ENCODE measurements at places on chromosomes 3 and 15.
A peak's percentile ranks its signal among the peaks of the same experiment; 100 is the strongest.

GRCh38 chr3:30685267-30685667 lies 78.9 kb downstream of the TGFBR2 start:
- DNase-seq = no peak

GRCh38 chr3:28940530-28940929 lies 340.3 kb upstream of the RBMS3 start:
- DNase-seq = no peak

- DNase-seq = no peak
Observed at GRCh38 chr15:28974142-28974541, 88.4 kb downstream of the APBA2 start.

DNA sequence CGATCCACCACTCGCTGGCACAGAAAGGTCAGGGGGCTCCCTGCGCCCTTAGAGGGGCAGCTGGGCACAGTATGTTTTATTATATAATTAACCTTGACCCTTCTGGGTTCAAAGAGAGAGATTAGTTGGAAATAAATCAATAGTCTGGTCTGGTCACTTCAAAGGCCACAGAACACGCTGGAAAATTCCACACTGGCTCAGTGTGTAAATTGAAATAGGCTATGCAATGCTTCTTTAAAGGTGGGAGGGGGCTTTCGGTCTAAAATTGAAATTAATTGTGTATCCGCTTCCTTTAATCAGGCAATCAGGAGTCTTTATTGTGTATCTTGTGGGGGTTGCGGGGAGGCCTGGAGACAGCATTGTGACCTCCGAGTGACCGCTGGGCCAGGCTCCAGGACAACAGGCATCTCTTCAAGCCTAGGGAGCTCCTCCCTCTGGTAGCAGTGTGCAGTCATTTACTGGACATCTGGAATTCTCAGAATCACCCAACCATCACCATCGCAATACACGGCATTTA lies 8.0 kb downstream of the RNU5B-1 start:
- DNase-seq = no peak

DNA sequence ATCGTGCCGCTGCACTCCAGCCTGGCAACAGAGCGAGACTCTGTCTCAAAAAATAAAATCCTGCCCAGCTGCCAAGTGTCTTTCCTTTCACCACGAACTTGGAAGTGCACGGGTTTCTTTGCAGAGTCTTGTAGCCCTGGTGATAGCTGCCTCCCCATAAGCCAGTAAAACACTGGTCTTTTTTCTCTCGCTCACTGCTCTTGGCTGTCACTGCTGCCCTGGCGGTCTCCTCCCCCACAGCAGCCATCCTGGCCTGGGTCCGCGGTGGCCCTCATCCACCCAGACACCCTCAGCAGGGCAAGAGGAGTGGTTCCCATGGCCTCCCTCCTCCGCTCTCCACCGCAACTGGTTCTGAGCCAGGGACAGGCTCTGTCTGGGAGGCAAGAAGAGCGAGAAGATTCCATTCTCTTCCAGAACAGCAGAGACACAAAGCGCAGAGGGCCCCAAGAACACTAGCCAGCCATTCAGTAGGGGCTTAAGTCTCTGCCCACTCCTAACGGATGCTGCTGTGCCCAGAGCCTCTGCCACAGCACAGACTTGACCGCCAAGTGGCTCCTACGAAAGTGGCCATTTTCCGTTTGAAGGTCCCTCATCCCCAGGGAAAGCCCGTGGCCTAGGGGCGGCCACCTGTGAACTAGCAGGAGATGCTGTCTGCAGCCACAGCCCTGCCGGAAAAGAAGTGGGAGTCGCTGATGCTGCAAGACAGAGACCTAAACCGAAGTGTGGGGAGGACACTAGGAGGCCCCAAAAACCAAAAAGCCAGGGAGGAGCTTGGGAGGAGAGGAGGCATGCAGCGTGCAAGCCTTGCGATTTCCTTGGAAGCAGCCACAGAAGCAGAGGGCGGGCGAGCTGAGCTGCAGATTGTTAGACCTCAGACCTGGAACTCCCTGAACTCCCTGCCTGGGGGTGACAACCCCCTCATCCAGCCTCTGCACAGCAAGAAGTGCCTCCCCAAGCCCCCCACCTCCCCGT lies 44.1 kb downstream of the KLHL25 start:
- no peak for DNase-seq

DNA sequence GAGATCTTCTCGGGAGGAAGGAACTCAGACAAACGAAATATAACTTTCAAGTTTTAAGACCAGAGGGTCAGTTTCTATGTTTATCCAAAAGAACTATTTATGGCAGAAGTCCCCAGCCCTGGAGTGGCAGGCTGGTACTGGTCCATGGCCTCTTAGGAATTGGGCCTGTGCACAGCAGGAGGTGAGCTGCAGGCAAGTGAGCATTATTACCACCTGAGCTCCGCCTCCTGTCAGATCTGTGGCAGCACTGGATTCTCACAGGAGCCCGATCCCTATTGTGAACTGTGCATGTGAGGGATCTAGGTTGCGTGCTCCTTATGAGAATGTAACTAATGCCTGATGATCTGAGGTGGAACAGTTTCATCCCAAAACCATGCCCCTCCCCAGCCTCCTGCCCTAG lies 14.3 kb upstream of the HPS3 start:
- no peak for DNase-seq

DNA sequence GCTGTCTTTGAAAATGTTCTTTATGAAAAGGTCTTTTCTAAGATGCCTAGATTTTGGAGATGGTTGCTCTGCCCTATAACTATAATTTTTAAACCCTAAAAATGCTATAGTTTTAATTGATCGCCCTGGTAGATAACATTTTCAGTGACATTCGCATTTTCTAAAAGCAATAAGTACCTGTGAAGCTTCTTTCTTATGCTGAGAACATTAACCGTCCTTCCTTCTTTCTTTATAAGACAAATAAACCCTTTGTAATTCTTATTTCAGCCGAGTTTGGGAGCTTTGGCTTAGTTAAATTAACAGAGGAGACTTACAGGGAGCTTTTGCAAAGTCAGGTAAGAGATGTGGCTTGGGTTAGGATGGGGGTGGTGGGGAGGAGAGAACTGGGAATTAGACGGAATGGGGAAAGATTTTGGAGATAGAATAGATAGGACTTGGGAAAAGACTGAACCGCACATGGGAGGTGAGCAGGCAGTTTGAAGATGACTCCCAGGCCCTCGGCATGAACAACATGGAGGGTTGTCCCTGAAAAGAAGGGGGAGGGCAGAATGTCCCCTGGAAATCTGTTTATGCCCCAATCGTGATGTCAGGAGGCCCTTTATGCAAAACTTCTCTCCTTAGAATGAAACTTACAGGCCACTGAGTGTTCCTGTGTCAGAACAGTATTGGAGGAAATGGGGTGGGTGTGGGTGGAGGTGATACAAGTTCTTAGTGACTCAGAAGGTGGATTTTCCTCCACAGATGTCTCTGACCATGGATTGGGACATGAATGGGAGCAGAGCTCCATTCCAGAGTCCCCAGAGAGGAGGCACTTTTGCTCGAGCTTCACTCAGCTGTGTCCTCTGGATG lies 76.2 kb upstream of the LARS2 start:
- DNase-seq = no peak

GRCh38 chr3:17680530-17680929 lies 61.9 kb downstream of the TBC1D5 start:
- no peak for DNase-seq

- no peak for DNase-seq
Observed at GRCh38 chr3:155230382-155230781, 63.1 kb downstream of the STRIT1 start.

DNA sequence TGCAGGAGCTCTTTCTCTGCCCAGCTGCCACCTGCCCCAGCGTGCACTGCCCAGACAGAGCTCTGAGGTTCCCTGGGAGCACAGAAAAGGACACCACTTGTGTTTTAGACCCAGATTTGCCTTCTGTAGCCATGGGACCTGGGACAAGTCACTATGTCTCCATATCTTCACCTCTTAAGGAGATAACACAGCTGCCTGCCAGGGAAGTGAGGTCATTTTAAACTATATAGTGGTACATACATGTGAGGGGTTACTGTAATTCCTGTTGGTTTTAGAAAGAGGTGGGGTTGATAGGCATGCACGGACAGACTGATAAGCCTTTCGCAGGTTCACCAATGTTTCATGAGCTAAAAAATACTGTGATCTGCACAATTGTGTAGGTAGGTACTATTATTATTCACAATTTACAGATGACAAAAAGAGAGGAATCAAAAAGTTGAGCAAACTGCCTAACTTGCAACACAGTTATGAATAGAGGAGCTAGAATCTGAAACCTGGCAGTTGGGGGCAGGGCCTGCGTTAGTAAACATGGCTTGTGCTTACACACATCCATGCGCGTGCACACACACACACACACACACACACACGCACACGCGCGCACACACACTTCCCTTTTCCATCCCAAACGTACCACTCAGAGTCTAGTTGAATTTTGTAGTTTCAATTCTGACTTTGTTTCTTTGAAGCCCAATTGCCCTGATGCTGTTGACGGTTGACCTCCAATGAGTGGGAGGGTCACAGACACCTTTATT lies 193.6 kb downstream of the FAM43A start:
- DNase-seq = no peak

DNA sequence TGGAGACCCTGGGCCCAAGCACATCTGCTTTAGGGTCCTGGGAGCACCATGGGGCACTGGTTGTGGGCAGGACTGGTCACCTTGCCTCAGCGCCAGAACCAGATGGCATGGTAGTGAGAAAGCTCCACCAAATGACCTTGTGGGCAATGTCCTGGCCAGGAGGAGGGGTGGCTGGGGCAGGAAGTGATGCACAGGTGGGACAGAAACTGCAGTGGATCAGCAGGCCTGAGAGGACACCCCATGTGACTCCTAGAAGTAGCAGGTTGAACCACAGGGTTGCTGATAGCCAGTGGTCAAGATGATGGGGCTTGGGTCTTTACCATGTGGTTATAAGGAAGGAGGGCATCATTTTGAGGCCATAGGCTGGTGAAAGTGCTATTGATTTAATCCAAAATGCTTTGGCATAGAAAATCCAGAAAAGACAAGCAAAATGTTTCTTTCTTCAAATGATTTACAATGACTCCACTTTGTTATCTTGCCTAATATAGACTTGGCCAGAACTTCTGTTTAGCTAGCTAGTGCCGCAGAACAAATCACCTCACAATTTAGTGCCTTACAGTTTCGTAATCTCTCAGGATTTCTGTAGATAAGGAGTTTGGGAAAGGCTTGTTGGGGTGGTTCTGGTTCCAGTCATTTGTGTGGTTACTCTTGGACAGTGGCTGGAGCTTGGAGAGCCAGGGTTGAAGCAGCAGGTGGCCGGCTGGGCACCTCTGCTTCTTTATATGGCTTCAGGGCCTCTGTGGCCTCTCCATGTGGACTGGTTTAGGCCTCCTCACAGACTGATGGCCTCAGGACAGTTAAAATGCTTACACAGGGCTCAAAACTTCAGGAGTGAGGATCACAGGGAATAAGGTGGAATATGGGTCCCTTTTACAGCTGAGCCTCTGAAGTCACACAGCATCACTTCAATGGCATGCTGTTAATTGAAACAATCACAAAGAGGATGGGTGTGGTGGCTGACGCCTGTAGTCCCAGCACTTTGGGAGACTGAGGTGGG lies 27.5 kb downstream of the TMEM158 start:
- peak; percentile 29 for DNase-seq

- no peak for DNase-seq
Observed at GRCh38 chr3:110811050-110811449, 260.6 kb upstream of the NECTIN3 start.

- DNase-seq = no peak
Observed at GRCh38 chr3:189567766-189568420, 63.3 kb upstream of the TP63 start.

- DNase-seq = no peak
Observed at GRCh38 chr3:162738784-162739183, 1242.2 kb downstream of the OTOL1 start.

GRCh38 chr15:77819851-77820728 lies 187.4 kb upstream of the LINGO1 start:
- peak; percentile 56 for DNase-seq

DNA sequence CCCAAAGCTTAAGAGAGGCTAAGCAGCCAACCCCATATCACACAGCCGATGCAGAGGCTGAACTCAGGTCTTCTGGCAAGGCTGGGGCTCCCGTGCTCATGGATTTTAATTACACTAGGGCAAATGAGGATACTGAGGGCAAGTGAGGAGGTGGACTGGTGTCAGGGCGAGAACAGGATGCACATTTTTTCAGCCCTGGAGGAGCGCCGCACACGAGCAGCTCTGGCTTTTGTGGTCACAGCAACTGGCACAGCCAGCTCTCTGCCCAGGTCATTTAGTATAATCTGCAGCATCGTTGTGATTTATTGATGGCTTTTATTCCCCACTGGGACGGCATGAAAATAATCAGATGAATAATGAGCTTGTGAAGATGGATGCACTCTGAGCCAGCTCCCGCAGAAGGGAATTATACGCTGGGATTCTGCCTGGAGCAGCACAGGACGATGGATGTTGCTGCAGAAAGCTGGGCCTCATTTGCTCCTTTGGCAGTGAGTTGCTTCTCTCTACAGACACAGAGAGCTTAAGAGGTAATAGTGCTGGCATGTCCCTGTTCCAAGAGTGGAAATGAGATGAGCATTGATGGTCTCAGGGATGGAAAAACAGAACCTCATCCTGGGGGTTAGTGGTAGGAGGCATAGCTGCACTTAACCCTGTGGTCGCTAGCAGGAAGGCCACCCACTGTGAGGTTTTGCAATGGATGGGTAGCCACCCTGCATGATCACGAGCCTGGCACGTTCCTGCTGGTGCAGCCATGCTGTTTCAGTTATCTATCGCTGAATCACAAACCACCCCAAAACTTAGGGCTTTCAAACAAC lies 135.4 kb downstream of the UACA start:
- DNase-seq = no peak

DNA sequence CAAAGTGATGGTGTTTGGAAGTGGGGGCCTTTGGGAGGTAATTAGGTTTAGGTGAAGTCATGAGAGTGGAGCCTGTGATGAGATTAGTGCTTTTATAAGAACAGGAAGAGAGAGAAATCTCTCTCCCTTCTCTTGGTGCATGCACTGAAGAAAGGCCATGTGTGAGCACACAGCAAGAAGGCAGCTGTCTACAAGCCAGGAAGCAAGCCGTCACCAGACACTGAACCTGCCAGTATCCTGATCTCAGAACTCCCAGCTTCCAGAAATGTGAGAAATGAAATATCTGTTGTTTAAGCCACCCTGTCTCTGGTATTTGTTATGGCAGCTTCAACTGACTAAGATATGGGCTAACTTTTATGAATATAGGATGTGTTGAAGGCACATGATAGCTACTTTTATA lies 72.6 kb downstream of the REC114 start:
- DNase-seq = no peak

DNA sequence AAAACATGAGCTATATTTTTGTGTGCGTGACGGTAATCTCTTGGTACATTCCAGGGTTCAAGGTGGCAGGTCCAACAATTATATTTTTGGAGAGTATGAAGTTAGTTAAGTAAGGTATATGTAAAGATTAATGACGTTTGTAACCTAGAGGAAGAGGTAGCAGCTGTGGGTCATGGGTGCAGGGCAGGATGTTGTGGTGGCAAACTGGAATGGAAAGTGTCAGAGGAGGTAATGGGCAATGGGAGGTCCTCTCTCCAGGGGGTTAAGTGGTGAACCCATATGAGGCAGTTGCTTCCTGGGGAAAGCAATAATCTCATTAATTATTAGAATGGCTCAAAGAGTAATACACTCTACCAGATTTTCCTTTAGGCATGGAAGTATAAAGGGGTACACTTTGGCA lies 1.0 kb upstream of the CD200R1L start:
- no peak for DNase-seq

Data from SW480 (cell line).